Neural progenitor cell (in vitro differentiated cells): ENCODE measurements at places on chromosomes 3 and 15. TPM values are rescaled to one million over a fixed set of nuclear protein-coding genes. Genes with fewer than 3 reads are reported as not detected.

The SLC6A1 gene
- 0.52 and 0.77 TPM in 2 replicates for total RNA-seq

The LYSMD2 gene
- 0.15 TPM in 1 of 2 replicates, not detected in the other for total RNA-seq

The SLC22A13 gene
- 0.21 TPM in 1 of 2 replicates, not detected in the other for total RNA-seq

The ANKRD63 gene
- not detected in 2 replicates for total RNA-seq

The SNX22 gene
- 4.0 and 6.4 TPM in 2 replicates for total RNA-seq

The PODXL2 gene
- 18.4 and 43.8 TPM in 2 replicates for total RNA-seq

The THUMPD3 gene
- total RNA-seq, result 20.5 and 23.9 TPM in 2 replicates

The LRRC2 gene
- total RNA-seq, result not detected in 2 replicates

The CLDN18 gene
- not detected in 2 replicates for total RNA-seq

The UQCC5 gene
- 2.0 and 2.4 TPM in 2 replicates for total RNA-seq

The BTBD1 gene
- total RNA-seq, result 43.7 and 48.5 TPM in 2 replicates

The SNURF gene
- 21.1 and 40.1 TPM in 2 replicates for total RNA-seq

The KCNMB3 gene
- 2.9 and 4.4 TPM in 2 replicates for total RNA-seq

The ISY1 gene
- total RNA-seq, result 22.5 and 31.9 TPM in 2 replicates

The USP4 gene
- total RNA-seq, result 17.7 and 21.0 TPM in 2 replicates

The ALPK3 gene
- total RNA-seq, result 5.4 and 9.5 TPM in 2 replicates

The LRRC31 gene
- total RNA-seq, result not detected in 2 replicates

The TERB2 gene
- not detected in 2 replicates for total RNA-seq

The IMPG2 gene
- total RNA-seq, result 0.03 and 0.15 TPM in 2 replicates

The LRIG1 gene
- total RNA-seq, result 169 and 184 TPM in 2 replicates

The CACNA1D gene
- total RNA-seq, result 0.25 and 4.7 TPM in 2 replicates

The CFAP92 gene
- 5.3 and 5.5 TPM in 2 replicates for total RNA-seq

The DAZL gene
- total RNA-seq, result 3.2 and 4.7 TPM in 2 replicates
